ENCODE measurements at places on chromosomes 1 and 21.

DNA sequence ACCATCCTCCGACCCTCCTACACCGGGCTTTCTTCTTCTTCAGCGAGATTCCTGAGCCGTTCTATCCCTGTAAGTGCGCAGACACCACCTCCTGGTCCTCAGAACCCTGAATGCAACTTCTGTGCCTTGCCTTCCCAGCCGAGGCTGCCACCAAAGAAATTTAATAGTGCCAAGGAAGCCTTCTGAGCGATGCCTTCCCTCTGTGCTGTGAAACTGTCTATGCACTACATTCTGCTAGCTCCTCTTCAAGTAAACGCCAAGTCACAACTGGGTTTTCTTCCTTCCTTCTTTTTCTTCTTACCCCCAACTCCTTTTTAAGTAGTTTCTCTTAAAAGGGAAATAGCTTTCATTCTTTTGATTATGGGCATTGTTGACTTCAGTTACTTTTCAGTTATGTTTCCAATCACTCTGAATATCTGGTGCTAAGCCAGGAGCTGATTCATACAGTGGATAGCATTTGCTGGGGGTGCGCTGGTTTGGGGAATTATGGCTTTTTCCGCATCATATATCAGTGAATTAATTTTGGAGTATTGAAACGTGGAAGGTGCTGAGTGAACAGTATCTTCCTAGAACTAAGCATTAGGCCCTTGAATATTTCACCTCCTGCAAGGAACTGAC lies 38.6 kb upstream of the GPR88 start:
- no peak for DNase-seq

DNA sequence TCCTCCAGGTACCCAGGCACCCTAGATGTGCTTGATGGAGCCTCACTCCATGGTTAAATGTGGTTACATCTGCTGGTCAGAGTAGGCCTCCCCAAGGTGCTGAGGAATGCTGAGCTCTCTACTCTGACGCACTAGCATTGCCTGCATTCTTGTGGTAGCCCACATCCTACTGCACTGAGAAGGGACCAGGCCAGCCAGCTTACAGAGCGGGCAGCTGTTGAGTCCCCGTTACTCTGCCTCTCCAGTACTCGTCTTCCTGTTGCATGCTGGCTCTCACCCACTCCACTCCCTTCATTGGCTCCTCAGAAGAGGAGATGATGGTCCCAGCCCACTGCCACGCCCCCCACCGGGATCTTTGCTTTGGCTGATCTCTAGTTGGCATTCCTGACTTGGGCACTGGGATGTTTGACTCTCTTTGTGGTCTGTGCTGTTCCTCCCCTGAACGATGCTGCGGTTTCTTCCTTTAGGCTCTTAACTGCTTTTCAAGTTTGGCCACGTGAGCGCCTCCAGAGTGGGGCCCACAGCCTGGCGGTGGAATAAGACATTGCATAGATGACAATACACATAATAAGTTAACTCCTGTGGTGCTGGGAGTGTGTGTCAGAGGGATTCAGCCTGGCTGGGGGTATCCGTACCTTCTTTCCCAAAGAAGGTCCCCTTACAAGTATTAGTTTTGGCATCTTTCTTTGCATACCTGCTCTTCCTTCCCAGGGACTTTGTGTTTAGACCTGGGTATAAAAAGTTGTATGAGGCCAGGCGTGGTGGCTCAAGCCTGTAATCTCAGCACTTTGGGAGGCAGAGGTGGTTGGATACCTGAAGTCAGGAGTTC lies 18.6 kb downstream of the AZIN2 start:
- peak; percentile 99 for DNase-seq

DNA sequence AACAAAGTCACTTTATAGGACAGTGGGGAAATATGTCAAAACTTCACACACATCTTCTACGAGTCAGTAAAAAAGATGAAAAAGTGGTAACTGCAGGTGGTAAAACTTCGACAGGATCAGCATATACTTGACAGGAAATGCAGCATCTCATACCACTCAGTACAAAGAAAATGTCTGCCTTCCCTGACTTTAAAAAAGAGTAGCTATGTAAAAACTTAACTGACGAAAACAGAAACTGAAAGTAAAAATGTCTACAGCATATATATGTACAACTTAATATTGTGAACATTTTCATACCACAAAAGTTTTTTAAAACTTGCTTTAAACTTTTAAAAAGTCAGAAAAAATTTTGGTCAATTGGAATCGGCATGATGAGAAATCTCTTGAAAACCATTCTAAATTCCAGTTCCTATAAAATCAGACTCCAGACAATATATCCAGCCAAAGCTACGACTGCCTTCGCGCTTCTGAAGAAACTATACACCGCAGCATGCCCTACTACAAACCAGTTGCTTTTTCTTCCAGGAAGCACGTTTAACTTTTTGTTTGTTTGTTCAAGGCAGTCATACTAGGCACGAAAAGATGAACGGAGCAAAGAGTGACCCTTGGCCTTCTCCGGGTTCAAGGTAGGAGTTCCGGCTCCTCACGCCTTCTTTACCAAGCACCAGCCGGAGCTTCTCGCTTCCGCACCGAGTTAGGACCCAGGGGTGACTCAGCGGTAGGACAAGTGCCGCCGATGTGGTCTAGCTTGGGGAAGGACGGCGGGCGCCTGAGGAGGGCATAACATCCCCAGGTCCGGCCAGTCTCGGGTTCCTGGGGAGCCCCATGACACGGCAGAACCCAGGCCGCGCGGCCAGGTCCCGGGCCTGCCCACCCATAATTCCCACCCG lies 612 bp downstream of the PSMA5 start:
- no peak for DNase-seq

GRCh38 chr1:172470149-172470548 lies 26.3 kb upstream of the PIGC start:
- no peak for DNase-seq

DNA sequence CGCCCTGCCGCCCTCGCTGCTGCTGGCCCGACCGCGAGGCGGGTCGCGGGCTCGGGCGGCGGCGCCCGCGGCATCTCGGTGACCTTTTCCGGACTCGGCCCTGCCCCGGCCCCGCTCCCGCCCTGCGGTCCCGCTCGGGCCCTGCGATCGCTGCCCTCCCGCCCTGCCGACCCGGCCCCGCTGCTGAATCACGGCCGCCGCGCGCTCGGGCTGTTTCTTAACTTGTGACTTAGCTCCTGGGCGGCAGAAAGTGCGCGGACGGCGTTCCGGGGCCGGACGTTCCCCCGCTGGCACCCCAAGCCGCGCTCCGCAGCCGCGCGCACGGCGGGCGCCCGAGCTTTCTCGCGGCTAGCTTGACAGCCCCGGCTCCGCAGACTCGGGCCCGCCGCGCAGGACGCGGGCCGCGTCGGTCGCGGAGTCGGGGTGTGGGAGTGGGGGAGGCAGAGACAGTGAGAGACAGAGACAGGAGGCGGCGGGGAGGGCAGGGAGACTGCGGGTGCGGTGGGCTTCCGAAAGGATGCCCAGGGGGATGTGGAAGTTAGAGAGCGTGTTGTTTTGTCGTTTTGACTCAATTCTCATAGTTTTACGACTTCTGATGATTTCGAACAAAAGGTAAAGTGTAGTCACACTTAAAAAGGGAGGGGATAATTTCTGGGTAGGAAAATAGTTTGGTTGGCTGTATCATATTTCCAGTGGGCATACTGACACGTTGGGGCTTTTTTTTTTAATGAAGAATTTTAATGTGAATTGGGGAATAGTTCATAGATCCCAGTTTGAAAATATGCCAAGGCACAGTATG lies 49.8 kb downstream of the PRDM2 start:
- DNase-seq = no peak

- no peak for DNase-seq
Observed at GRCh38 chr1:84370266-84370665, 28.0 kb upstream of the DNASE2B start.

DNA sequence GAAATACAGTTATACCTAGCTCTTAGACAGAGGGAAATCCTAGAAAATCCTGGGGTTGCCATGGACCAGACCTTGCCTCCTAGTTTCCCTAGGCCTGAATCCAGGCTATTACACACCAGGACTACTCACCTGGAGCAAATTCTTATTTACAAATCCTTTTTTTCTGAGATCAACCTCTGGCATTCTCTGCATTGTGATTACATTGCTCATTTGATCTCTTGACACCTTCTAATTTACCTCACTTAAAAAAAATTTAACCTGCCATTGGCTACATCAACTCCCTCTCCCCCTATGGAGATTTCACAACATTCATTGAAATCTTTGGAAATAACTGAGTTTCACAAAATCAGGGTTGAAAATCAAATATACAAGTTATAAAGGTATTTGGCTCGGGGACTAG lies 2.9 kb upstream of the C1orf105 start:
- no peak for DNase-seq

GRCh38 chr1:203103216-203103615 lies 17.4 kb upstream of the MYOG start:
- no peak for DNase-seq

DNA sequence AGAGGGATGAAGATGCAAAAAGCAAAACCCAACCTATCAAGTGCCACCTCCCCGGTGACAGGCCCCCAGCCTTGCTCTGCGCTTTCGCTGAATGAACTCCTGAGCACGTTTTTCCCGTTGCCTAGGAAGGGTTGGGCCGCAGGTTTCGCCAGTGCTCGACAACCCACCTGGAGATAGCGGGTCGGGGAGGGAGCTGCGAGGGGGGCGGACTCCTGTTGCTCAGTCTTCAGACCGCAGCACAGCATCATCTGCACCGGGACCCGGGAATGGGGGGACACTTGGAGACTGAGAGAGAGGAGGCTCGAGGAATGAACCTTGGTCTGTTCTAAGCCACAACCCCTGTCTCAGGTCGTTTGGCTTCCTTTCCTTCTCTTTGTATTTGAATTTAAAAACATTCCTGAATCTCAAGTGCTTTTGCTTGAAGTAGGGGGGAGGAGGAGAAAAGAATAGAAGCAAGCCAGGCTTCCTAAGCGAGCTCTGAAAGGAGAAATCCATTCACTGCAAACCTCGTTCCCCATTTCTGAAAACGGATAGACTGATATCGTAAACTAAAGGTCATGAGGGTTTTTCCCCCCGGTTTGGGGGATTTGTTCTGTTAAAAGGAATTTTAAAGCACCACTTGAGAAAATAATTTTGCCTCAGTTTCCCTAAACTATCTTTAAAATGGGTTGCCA lies 1.2 kb downstream of the AK5 start:
- no peak for DNase-seq

DNA sequence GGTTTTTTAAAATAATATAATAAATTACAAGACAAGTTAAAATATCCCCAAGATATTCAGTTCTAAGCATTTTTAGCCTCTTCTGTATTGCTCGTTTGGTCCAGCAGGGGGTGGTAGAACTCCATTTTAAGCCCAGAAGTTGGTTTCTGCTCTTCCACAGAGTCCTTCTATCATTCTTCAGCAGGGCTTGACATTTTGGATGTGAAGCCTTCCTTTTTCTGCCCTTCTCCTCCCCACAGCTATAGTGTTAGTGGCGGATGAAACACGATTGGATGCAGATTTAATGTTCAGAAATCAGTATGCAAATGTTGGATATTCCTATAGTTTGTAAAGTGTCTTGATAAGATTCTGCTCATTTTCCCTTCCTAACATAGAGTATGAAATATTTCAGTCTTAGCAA lies 1.4 kb downstream of the NCAM2 start:
- DNase-seq = no peak

DNA sequence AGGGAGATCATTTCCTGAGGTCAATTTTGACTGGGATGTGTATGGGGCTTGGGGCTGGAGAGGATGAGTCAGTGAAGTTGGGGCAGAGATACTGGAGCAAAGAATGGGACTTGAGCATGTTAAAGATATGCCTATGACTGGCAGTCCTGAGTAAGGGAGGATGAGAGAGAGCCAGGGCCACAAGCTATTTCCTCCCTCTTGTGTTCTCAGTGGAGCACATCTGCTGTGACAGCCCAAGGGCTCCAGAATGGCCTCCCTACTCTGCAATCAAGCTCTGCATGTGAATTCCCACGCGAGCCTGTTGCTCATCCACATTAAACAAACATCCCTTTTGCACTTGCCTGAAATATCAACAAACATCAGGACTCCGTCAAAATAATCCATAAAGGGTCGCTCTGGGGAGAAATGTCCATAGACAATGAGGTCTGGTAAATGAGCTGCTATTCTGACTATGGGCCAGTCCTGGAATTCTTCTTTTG lies 9.2 kb downstream of the ADCY10 start:
- no peak for DNase-seq

DNA sequence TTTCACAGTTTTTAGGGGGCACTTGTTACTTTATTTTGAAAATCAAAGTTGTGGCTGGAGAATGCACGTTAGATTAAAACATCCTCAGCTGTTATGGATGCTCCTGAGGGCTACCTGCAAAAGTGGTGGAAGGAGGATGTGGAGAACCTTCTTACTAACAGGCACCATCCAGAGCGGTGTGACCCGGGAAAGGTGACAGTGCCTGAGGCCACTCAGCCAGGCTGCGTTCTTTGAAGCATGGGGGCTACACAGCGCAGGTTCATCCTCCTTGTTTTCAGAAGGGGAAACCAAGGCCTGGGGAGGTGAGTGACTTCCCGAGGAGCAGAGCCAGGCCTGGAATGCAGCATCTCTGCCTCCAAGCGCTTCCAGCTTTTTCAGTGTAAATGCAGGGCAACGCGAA lies 24.0 kb downstream of the DMRTB1 start:
- no peak for DNase-seq

- DNase-seq = no peak
Observed at GRCh38 chr1:77670330-77670729, 12.1 kb downstream of the ZZZ3 start.

DNA sequence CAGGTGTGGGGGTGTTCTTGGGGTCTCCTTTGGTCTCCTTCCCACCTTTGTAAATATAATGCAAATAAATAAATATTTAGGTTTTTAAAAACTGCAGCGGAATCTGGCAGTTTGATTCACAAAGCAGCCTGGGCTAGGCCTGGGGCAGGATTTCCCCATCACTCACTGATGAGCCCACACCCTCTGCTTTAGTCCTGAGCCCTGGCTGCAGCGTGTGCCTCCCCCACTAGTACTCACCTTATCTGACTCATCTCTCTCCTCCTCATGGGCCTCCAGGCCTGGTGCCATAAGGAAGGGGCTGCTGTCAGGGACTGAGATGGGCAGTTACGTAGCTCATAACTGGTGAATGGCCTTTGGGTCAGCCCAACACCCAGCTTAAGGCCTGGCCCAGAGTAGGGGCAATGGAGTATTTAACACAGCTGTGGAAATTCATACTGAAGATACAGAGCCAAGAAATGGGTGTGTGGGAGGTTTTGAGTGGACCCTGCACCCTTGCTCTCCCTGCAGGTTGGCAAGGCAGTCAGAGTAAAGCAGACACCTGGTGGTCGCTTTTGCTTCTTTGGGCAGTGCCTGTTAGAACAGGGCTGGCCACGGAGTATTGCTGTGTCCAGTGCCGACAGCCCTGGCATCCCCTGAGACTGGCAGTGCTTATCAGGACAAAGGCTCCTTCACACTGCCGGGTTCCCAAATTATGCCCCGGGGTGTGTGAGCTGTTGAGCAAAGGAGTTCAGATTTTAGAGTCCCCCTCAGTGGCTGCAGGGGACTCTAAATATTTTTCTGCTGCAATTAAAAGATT lies 39.7 kb downstream of the AZIN2 start:
- DNase-seq = no peak

- no peak for DNase-seq
Observed at GRCh38 chr1:25599969-25600610, 16.5 kb upstream of the MAN1C1 start.

DNA sequence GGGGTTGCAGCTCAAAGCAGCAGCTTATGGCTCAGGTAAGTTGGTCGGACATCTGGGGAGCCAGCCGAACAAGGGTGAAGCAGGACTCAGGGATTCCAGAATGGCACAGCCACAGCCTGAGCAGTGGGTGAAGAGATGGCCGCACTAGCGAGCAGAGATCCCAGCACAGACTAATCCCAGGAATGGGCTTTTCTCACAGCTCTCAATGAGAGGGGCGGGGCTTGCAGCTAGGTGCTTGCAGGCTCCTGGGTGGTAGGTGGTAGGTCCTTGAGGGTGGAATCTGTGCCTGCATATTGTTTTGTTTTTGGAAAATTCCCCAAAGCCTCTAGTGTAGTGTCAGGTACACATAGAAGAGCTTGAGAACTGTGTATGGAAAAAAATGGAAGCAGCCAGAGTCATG lies 9.0 kb downstream of the KIAA0040 start:
- DNase-seq = no peak

Measured in chondrocyte (in vitro differentiated cells).